ENCODE measurements at places on chromosomes 12 and 14.
A peak's percentile ranks its signal among the peaks of the same experiment; 100 is the strongest.

DNA sequence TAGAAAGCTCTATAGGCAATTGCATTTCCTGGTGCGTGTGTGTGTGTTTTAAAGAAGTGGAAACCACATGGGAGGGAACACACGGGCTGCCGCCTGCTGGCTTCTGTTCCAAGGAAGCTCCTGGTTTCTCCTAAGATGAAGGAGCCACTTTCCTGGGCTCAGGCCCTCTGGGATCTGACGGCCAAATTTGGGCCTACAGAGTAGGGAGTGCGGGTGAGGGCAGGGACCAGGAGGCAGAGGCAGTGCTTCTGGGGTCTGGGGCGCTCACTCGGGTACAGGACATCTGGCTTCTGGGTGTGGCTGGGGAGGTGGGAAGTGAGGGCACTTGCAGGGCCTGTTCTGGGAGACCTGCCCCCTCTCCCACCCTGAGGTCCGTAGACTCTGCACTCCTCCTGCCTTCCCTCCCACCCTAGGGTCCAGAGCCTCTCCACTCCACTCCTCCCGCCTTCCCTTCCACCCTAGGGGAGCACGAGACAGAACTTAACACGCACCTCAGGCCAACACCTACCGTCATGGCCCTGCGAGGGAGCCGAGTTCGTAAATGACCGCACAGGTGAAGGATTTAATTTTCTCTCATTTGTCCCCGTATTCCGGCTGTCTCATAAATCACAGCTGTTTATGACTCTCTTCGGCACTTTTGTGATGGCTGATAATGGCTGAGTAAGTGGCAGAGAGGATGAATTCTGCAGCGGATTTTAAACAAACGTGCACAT is 127.7 kb downstream of the KIF26A start:
- DNase-seq, result no peak

GRCh38 chr12:2101771-2102170 is 49.0 kb downstream of the CACNA1C start:
- no peak for DNase-seq

DNA sequence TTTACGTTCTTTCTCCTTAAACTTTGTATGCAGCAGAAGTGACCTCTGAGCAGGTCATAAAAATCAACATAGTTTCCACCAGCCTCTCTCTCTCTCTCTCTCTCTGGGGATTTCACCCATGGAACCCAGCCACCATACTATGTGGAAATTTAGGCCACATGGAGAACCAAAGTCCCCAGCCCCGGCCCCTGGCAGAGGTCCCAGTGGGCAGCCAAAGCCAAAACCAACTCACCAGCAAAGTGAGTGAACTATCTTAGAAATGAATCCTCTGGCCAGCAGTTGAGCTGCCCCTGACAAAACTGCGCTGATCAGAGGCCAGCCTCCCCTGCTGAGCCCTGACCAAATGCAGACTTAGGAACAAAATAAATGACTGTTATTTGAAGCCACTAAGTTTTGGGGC is 9.2 kb downstream of the DUSP6 start:
- no peak for DNase-seq

- DNase-seq, result no peak
These were observed 1.0 kb upstream of the SAMD4A start for GRCh38 chr14:54565785-54566409.

DNA sequence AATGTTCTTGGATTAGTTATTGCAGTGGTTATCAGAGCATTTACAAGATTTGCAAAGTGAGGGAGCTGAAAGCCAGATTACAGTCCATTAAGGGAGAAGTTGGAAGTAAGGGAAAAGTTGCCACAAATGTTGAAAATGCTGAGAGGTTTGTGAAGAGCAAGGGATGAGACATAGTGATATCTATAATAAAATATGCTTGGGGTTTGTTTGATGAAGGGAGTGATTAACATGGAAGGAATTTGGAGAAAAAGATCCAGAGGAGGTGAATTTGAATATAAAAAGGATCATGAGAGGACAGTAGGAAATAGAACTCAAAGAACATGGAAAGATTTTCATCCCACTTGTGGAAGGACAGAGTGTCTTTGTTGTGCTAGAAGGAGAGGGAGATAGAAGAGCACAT is 19.3 kb upstream of the CCER1 start:
- DNase-seq, result no peak

DNA sequence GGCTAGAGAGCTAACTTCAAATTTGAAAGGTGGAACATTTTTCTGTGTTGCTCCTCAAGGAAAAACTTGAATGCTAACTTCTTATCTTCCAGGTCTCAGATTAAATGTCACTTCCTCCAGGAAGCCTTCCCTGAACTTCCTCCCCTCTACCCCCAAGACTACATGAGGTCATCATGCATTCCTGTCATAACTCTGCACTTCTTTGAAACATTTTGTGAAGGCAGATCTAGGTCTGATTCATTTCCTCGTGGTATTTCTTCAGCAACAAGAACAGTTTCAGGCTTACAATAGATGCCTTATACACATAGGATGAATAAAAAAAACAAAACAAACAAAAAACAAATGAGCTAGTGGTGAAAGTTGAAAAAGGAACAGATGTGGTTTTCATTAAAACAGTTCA is 97.1 kb upstream of the SRRM4 start:
- DNase-seq, result no peak

DNA sequence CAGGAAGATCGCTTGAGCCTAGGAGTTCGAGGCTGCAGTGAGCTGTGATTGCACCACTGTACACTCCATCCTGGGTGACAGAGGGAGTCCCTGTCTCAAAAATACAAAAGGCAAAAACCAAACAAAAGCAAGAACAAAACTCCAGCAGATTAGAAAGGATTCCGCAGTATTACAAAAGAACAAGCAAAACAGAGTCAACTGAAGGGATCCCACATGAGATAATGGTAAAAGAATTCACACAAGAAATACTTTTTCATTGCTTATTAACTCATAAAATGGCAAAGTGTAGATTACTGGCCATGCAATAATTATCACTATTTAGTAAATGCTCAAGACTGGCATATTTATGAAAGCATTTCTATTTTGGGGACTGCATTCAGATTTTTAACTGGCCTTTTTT is 35.4 kb downstream of the BEST3 start:
- no peak for DNase-seq

- DNase-seq, result no peak
These were observed 38.7 kb upstream of the SYCP3 start for GRCh38 chr12:101777978-101778377.

- no peak for DNase-seq
These were observed 113.9 kb upstream of the MYL2 start for GRCh38 chr12:111034083-111034885.

DNA sequence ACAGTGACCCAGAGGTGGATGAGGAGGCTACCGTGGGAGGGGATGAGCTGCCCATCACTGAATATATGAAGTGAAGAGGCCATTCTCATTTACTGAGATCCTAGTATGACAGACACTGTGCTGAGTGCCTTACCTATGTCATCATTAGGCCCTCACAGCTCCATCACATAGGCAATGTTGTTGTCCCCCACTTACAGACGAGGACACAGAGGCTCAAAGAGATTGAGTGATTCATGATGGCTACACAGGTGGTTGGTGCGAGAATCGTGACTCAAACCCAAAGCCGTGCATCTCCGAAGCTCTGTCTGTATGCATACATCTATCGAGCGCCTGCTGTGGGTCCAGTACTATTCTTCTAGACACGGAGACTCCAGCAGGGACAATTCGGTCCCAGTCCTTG is 5.9 kb upstream of the CCDC197 start:
- DNase-seq, result no peak

DNA sequence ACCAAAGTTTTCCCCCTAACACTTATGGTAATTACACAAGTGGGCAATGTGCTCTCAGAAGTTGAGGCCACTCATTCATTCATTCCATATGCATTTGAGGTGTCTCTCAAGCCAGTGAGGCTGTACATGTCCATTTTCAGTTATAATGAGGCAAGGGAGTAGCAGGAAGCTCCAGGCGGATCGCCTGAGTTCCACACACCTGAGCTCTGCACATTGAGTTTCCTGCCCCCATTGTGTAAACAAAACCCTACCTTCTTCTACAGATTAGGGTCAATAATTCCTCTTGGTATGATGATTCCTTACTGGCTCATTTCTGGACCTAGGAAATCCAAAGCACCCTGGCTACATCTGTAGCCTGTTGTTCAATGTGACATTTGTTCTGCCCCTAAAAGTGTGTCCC is 555.3 kb downstream of the MED13L start:
- no peak for DNase-seq

DNA sequence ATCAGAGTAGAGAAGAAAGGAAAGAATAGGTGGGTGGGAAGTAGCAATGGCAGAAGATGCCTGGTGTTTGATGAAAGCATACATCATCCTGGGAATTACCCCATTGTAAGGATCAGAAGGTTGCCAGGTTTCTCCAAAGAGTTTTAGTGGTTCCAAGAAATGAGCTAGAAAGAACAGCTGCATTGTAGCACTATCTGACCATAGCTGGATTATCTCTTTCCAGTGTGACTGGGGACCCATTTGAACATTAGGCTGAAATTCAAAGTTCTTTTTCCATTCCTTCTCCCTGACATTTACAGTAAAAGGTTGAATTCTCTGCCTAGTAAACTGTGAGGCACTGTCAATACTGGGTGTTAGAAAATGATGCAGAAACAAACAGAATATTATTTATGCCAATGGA is 244.4 kb downstream of the GALC start:
- no peak for DNase-seq

- no peak for DNase-seq
These were observed 13.6 kb upstream of the LEMD3 start for GRCh38 chr12:65155784-65156183.

- DNase-seq, result no peak
These were observed 139.4 kb downstream of the MON2 start for GRCh38 chr12:62605981-62606380.

DNA sequence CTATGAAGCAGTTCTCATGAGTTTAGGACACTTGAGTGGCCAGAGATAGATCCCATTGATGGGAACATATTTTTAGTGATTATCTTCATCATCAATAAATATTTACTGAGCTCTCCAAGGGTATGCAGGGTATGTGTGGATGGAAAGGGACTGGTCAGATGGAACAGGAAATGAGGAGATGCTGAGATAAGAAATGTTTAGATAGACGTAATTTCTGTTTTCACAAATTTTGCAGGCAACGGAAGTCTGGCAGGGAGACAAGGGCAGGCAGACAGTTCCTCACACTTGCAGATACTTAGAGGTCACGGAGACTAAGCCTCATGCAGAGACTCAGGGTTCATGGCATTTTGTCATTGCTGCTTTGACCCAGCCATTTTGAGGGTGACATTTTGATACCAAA is 24.3 kb downstream of the BCL2L14 start:
- DNase-seq, result no peak

DNA sequence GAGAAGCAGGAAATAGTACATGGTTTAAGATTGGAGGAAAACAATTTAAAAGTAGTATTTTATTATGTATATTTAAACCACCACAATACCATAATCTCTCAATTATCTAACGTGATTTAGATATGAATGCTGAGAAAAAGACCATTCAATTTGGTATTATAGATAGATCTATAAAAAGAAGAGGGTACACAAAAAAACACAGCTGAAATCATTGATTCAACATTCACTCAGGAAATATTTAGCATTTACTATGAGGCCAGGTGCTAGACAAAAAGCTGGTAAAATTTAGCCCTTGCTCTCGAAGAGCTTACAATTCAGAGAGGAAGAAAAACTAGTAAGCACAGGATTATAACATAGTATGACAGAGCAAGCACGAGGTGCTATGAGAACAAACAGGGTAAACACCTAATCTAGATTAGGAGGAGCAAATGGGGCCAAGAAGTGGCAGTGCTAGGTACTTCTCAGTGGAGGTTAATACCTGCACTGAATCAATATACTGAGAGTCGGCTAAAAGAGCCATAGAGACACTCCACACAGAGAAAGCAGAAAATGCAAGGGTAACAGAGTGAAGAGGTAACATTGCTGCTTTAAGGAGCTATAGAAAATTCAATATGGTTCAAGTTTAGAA is 27.6 kb downstream of the TRIP11 start:
- no peak for DNase-seq

DNA sequence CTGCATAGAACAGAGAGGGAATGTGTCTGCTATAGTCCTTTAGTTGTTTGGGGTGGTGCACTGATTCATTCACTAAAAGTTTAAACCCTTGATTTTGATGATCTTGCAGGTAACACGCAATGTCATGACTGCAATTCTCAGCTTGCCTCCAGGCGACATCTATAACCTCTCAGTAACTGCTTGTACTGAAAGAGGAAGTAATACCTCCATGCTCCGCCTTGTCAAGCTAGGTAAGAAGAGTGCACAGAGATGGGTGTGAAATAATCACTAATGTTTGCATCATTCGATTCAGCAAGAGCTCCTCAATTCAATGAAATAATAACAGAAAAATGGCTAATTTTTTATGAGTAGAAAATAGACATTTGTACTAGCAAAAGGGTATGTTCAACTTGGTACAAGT is 203.7 kb downstream of the PTPRO start:
- peak; percentile 82 for DNase-seq

DNA sequence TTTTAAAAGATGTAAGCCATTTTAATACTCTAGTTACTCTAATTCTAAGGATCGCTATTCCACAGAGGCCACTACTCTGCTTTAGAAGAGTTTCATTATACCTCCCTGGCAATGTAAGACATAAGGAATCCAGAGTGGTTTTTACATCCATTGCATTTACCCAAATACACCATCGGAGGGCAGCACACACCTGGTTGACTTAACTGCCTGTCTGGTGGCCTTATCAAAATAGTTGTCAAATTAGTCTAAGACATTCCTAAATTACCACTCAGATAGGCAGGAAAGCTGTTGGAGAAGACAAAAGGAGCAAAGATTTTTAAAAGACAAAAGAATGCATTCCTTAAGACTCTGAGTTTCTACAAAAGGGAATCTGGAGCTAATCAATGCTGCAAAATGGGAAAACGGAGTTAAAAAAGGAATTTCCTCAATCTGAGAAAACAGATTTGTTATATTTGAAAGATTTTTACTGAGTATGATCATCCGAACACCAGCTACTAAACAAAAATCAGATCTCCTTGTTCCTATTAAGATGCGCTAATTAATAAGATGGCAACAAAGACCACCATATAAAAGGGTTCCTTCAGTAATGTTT is 33.8 kb upstream of the FGD4 start:
- peak; percentile 33 for DNase-seq

- no peak for DNase-seq
These were observed 18.4 kb downstream of the SETD3 start for GRCh38 chr14:99462210-99462609.

GRCh38 chr14:100857923-100858837 is 32.3 kb downstream of the MEG3 start:
- DNase-seq, result no peak
